Left cardiac atrium (tissue), 4 donors: ENCODE measurements at places on chromosomes 6 and 20.

- no peak for DNase-seq
These were observed 10.5 kb upstream of the TFAP2A start for GRCh38 chr6:10425176-10425974.

GRCh38 chr20:1209447-1210387, 6.5 kb downstream of the C20orf202 start:
- no peak for DNase-seq

GRCh38 chr20:2449386-2449785, 21.2 kb downstream of the SNRPB start:
- DNase-seq: no peak

GRCh38 chr6:66429210-66429609, 722.2 kb upstream of the EYS start:
- DNase-seq: no peak

- no peak for DNase-seq
These were observed 14.4 kb downstream of the DACT2 start for GRCh38 chr6:168305096-168305749.

GRCh38 chr6:17817763-17818162, 111.0 kb upstream of the NUP153 start:
- DNase-seq: no peak

DNA sequence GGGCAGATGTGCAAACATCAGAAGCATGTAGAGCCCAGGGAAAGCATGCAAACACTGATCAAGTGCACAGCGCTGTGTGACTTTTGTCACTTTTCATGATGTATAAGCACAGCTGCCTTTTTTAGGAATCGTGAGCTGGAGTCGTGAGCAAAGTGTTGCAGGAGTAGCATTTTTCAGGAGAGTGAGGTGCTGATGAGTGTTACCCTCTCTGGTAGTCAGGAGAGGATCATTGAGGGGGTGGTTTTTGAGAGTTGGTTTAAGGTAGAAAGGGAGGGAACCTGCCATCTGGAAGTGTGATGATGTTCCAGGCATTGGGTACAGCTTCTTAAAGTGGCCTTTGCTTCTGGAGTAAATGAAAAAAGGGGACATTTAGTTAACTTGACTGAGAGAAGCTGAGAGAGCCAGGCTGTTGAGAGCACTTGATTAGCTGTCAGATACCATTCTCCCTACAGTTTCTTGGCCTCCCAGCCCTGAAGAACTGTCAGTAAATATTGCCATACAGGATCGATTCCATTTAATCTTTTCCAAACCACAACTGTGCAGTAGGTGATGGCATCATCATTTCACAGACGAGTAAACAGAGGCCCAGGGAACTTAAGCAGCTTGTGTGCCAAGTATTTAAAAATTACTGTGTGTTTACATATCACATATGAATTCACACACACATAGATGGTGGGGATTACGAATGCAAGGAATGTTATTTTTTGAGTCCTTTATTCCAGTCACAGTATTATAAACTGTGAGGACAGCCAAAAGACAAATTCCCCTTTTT, 28.9 kb downstream of the TPD52L1 start:
- DNase-seq: no peak

DNA sequence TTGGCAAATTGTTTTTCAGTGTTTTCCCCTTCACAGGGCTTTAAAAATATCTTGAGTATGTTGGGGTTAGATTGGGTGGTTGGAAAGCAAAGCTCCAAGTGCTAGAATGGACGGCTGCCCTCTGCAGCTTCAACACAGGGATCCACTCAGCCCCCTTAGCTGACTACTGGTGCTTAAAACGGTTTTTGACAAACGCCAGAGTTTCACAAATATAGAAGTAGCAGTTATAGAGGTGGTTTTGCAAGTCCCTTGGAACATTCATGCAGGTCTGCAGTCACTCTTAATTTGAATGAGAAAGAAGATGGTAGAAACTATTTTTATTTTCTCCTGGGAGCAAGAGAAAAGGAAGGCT, 175.9 kb downstream of the ARID1B start:
- DNase-seq: no peak

DNA sequence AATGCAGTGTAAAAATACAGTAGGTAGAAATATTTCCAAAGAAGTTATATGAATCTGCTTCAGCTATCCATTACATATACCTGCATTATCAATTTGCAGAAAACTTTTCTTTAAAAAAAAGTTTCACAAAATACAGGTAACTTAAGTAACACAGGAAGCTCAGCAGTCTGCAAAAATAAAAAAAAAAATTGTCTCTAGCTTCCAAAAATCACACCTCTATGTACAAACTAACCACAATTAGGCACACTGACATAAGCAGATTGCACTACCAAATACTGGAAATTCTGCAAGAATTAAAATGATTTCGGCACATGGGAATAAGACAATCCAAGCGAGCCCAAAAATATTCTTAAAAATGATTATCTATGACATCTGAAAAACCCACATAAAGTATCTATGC, 41.2 kb downstream of the ME1 start:
- DNase-seq: no peak

DNA sequence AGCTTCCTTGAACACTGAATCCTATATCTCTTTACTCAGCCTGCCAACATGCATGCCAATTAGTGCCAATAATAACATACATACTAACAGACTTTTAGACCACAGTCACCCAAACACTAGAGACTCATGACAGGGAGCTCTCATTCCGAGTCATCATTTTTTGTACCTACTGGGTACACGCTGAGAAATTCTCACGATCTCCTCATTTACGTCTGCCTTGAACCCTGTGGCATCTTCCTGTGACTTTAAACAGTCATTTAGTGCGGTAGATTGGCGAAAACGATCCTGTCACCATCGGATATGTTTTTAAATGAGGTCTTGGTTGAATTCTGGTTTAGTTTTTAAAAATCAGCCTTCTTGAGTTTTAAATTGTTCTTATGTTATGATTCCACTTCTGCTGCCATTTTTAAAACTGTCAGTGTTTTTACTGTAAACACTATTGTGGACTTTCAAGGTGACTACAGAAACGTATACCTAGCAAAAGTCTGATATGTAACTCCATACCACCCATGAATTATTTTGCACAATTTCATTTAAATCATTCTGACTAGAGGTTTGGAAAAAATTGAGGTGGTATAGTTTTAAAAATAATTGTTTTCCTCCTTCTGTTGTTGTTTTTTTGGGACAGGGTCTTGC, 275.4 kb downstream of the TSHZ2 start:
- DNase-seq: no peak

GRCh38 chr6:85405175-85405852, 44.6 kb upstream of the NT5E start:
- no peak for DNase-seq

DNA sequence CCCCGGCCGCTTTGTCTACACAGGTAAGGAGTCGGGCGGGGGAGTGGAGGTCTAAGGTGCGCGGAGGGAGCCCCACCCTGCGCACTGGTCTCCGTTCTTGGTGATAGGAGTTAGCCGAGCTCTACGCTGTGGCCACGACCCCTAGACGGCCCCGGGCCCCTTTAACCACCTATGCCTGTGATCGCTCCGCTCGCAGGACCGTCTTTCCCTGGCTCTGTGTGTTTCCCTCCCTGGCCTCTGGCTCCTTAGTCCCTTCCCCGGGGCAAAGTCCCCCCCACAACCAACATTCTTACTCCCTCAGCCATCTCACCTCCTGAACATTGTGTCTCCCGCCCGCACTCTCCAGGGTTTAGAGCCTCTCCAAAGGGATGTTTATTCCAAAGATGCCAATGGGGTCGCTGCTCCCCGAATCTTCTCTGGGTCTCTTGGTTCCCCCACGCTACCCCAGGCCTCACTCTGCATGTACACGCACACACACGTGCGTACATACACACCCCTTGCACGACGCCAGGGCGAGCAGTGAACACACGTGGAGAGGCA, 50.4 kb downstream of the CPXM1 start:
- no peak for DNase-seq

DNA sequence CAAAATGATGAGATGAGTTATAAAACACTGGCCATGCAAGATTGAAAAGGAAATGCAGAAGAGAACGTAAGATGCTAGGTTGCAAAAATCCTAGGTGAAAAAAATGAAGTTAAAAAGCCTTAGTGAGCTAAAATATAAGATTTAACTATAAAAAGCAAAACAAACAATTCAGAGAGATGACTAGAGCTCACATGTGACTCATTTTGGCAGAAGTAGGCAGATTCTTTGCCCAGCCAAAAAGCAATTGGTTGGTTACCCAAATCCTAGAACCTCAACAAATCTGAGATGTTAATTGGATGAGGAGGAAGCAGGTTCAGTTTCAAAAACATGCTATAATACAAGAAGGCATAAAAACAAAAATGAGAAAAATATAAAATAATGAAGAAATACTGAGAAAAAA, 249.1 kb downstream of the OGFRL1 start:
- DNase-seq: no peak

GRCh38 chr20:16537025-16537665, 36.1 kb downstream of the KIF16B start:
- DNase-seq: no peak

DNA sequence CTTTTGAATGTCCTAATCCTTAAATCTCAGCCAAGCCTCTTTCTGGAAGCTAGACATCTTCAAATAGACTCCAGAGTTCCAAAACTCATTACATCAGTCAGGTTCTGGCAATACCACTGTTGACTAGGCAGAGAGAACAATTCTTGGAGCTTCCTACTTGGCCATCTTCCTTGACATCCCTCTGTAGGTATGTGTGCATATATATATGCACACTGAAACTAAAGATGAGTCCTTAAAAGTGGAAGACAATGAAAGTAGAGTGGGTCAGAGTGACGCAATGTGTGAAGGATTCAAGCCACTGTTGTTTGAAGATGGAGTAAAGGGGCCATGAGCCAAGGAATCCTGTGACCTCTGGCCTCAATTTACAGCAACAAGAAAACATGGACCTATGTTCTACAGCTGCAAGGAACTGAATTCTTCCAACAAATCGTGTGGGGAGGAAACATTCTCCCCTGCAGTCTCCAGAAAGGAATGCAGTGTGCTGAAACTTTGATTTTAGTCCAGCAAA, 18.7 kb upstream of the DUSP22 start:
- DNase-seq: no peak

DNA sequence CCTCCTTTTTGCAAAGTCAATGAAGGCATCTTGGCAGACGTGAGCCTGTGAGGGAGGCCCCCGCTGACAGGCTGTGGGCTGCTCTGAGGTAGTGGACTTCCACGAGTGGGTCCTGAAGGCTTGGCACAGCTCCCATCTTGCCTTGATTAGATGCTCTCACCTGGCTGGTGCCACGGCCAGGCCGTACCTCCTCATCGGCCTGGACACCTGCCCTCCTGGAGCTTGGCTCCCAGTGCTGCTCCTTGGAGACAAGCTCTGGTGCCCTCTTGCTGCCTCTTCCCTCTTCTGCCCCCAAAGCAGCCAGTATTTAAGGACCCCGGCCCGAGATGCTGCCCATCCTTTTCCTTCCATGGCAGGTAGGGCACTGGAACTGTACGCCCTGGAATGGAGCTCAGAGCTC, 93.5 kb downstream of the ERMARD start:
- DNase-seq: peak; percentile 13

DNA sequence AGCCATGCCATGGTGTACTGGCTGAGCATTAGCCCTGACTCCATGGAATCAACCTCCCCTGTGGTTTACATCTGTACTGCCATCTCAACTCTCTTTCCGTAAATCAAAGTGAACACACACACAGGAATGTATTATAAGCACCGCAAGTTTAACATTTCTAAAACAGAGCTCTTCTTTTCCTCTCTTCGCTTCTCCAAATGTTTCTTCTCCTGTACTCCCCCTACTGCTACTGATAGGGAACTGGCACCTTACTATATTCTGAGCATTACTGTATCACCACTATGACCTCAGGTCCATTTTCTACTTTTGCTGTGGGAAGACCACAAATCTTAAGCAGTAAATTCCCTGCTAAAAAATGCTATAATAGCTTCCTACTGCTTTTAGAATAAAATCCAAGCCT, 101.2 kb downstream of the NUS1 start:
- no peak for DNase-seq

- DNase-seq: no peak
These were observed 13.8 kb downstream of the ATXN1 start for GRCh38 chr6:16747232-16748024.

DNA sequence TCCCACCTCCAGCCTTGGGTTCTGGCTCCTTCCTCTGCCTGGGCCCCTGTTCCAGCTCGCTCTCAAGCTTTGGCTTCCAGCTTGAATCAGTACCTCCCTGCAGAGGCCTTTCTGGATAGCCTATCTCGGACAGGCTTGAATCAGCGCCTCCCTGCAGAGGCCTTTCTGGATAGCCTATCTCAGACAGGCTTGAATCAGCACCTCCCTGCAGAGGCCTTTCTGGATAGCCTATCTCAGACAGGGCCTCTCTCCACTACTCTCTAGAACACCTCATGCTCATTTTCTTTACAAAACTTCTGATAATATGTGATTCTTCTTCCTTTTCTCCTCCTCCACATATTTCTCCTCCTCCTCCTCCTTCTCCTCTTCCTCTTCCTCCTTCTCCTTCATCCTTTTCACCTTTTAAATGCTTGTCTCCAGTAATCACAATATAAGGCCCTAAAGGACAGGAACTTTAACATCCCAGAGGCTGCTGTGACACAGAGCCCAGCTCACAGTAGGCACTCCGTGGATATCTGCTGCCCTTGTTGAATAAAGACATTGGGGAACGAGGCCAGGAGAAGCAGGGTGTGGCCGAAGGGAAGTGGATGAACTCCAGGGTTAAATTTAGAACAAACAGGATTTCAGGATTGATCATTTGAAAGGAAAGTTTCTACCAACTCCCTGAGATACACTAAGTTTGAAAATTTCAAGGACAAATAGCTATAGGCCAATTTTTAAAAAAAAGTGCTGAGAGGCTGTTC, 9.3 kb upstream of the RPS6KA2 start:
- peak; percentile 57 for DNase-seq

- DNase-seq: no peak
These were observed 641.1 kb downstream of the DHX35 start for GRCh38 chr20:39603219-39603618.

DNA sequence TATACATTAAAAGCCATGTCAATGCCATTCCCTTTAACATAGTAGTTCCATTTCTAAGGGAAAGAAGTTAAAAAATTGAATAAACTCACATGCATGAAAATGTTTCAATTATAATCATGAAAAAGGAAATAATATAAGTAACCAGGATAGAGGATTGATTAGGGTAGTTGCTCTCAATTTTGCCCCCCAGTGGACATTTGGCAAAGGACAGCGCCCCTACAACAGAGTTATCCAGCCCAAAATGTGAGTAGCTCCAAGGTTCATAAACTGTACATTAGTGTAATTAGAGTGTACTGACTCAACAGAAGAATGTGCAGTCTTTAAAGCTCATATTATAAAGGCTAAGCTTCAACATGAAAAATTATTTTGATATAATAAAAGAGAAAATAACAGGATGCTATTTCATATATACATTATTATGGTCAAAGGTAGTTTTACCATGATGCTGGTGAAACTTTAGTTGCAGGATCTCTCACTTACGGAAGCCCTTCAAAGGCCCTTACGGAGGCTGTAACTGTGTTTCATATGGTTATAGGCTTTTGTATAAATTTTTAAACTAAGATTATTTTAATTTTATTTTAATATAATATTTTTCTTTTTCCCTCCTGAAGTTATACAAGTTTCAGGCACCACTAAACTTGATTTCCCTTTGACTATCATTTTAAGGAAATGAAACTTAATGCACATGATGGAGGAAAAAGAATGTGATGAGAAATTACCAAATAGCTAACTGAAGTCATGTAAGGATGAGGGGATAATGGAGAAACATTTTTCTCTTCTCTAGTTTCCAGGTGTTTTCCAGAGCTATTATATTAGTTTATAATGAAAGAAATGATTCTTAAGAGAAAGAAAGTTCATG, 403.6 kb downstream of the PLCB1 start:
- no peak for DNase-seq

- DNase-seq: no peak
These were observed 151.4 kb upstream of the LAMA2 start for GRCh38 chr6:128731249-128732165.

- no peak for DNase-seq
These were observed 384.6 kb downstream of the CDH4 start for GRCh38 chr20:61636531-61637116.

- DNase-seq: no peak
These were observed 238.7 kb upstream of the THEMIS start for GRCh38 chr6:128139519-128139918.
